Hematopoietic multipotent progenitor cell (in vitro differentiated cells): ENCODE measurements at places on chromosomes 1 and 21.

DNA sequence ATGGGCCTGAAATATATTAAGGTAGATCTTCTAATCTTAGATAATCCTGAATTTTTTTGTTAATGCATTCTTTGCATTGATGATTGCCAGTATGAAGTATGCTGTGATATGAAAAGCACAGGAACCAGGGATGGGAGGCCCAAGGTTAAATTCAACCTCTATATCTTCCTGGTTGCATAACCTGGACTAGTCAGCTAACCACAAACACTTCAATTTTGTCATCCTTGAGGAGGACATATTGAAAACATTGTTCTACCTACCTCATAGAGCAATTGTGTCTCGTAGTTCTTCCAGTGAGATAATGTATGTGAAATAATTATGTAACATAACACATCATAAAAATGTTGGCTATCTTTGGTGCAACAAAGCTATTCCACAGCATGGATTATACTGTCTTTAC lies 25.6 kb downstream of the PDC start:
- DNase-seq = no peak

DNA sequence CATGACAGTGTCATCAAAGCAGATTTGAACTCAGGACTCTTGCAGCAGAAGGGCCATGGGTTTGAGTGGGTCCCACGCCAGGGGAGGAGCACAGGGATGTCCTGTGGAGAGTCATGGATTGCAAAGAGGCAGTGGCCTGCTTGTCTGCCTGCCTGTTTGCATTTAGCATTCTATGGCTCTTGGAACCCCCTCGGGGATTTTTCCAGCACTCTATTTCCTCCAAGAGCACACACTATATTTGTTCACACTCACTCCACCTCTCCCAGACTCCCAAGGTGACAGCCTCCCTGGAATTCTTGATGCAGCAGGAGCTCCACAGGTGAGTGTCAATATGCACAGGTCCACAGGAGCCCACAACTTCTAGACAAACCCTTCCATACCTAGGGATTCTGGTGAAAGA lies 73.1 kb upstream of the LRRN2 start:
- DNase-seq = no peak

GRCh38 chr1:46523496-46524353 lies 27.7 kb downstream of the KNCN start:
- DNase-seq = no peak

GRCh38 chr1:113686891-113687618 lies 72.2 kb downstream of the PHTF1 start:
- no peak for DNase-seq

DNA sequence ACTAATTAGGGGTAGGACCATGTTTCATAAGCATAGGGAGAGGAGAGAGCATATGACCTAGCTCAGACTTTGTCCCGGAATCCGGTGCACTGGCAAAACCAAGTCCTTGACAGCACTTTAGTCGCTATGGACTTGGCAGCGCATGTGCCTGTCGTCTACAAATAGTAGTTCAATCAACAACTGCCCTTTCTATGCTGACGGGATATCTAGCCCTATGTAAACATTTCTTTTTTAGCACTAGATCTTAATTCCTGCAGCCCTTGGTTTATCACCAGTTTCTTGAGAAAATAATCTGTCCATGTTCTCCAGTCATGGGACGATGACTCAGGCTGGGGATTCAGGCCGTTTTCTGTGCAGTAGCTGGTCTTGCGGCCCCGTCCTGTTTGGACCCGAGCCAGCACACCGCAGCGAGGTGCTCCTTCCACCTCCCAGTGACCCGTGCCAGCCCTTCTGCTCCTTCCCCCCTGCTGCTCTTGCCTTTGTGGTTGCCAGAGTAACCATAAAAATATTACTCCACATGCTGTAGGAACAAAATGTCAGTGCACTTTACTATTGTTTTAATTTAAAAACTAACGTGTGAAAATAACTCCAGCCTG lies 8.6 kb upstream of the MT1HL1 start:
- DNase-seq = no peak

- no peak for DNase-seq
These were observed 143.6 kb downstream of the VAV3 start for GRCh38 chr1:107821340-107821739.
